PC-9 (cell line): ENCODE measurements at places on chromosomes 3 and 15. TPM values are rescaled to one million over a fixed set of nuclear protein-coding genes. Genes with fewer than 3 reads are reported as not detected.

TMEM212 gene
- not detected in 2 replicates for total RNA-seq

GRCh38 chr3:102233881-102234280 lies 200.9 kb upstream of the ZPLD1 start:
- peak; percentile 44 for DNase-seq

DNA sequence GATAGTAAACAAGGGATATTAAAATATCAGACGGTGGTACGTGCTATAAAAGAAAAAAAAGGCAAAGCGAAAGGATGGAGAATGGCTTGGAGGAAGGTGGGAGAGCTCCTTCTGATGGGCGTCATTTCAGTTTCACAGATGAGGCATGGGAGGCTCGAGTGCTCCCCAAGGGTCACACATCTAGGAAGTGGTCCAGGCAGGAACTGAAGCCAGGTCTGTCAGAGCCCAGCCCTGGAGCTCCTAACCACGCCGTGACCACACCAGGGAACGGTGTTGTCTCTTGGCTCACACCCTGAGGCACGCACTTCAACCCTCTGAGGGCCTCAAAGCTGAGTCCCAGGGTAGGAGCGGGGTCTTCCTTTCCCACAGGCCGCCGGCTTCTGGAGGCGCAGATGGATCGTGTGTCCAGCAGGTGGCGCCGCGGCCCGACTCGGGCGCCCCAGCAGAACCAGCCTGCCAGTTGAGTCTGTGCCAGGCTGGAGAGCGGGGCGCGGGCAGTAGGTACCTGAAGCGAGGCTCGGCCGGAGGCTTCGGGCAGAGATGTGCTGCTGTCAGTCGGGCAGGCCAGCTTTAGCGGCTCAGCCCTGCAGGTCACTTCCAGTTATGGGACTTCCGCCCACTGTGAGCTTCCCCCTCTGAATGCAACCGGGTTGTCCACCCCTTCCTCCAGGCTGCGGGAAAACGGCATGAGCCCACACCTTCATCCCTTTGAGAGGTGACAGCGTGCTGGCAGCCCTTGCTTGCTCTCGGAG lies 68.1 kb downstream of the SLC6A1 start:
- peak; percentile 76 for DNase-seq

- DNase-seq: no peak
These were observed 40.3 kb downstream of the FSTL1 start for GRCh38 chr3:120410541-120410940.
